GM03348 (cell line): ENCODE measurements at places on chromosomes 7 and 10.

DNA sequence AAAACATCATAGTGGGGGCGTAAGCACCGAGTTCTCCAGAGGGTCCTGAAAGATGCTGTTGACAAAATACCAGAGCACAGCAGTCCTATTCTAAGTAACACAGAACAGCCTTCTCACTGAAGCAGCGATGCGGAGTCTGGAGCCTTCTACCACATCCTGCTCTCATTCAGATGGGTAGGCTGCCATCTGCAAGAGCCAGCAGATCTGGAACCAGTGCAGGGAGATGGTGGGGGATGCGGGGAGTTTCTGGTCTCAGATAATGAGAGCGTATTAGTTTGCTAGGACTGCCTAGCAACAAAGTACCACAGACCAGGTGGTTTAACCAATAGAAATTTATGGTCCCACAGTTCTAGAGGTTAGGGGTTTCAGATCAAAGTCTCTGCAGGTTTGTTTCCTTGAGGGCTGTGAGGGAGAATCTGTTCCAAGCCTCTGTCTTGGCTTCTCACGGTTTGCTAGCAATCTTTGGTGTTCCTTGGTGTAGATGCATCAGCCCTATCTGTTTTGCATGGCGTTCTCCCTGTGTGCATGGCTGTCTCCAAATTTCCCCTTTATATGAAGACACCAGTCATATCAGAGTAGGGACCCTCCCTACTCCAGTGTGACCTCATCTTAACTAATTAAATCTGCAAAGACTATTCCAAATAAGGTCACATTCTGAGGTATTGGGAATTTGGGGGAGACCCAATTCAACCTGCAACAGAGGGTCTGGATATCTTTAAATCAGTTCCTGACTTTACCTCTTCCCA, 52.0 kb upstream of the STEAP1B start:
- DNase-seq = no peak

GRCh38 chr10:69871074-69871473, 69.4 kb downstream of the COL13A1 start:
- no peak for DNase-seq

- DNase-seq = no peak
Observed at GRCh38 chr7:75866114-75866488, 12.7 kb upstream of the RHBDD2 start.

- peak; percentile 68 for DNase-seq
Observed at GRCh38 chr7:42227936-42228591, 8.9 kb downstream of the GLI3 start.

- no peak for DNase-seq
Observed at GRCh38 chr10:69045441-69046300, 42.2 kb upstream of the SRGN start.

DNA sequence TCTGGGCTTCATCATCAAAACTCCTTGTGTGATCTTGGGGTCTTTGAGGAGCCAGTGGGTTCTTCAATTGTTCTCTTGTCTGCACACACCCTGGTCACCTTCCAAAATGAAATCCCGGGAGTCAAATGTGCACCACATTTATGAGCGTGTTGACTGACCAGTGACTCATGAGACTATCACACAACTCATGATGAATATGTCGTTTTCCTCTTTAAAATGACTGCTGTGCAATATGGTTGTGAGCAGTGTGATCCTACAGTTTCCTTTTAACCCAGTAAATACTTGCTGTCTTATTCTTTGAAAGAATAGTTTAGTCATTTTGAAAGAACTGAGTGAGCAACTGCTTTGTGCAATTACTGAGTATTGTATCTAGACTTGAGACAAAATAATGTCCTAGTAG, 149.2 kb downstream of the DYNC1I1 start:
- peak; percentile 15 for DNase-seq

DNA sequence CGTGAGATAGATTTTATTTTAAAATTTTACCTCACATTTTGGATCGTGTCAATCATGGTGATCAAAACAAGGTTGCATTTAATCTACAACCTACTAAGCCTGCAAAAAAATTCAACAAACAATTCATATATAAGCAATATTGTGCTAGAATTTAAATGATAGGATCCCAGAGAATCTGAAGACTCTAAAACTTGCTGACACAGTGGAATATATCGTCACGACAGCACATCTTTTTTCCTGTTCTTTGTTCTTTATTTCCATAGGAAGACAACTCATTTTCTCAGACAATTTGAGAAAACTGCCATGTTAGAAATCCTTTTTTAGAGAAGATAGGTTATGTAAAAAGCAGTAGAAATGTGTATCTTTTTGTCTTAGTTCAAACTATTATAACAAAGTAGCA, 820.2 kb upstream of the CELF2 start:
- no peak for DNase-seq

- DNase-seq = no peak
Observed at GRCh38 chr10:43076311-43076875, 476 bp upstream of the RET start.

DNA sequence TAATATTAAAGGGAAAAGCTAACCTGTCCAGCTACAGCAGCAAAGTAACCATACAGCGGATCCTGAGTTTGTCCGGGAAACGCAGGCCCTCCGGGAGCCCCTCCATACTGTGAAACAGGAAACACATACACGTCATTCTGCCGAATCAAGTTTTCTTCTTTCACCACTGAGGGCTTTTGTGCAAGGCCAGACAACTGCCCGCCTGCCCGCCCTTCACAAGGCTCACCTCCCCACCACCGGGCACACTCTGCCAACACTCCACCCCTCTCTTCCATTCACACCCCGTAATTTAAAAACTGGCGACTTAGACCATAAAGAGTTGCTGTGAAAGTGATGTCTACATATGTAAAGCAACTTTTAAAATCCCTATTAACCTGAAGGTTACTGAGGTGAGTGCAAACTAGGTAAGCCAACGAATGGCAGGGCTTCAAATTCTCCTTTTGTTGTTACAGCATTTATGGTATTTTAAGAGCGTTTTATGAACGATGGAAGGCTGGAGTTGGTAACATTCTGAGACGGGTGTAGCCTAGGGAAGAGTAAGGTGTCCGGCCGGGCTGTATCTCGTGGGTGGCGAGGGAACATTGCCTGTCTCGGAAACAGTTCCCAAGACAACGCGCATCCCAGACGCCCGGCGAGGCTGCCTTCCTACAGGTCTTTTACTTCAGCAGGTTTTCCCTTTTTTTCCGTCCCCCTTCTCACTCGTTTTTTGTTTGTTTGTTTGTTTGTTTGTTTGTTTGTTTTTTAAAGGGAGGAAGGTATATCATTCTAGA, 817 bp downstream of the SRI start:
- peak; percentile 57 for DNase-seq

- peak; percentile 41 for DNase-seq
Observed at GRCh38 chr10:19930936-19931893, 115.0 kb downstream of the PLXDC2 start.

DNA sequence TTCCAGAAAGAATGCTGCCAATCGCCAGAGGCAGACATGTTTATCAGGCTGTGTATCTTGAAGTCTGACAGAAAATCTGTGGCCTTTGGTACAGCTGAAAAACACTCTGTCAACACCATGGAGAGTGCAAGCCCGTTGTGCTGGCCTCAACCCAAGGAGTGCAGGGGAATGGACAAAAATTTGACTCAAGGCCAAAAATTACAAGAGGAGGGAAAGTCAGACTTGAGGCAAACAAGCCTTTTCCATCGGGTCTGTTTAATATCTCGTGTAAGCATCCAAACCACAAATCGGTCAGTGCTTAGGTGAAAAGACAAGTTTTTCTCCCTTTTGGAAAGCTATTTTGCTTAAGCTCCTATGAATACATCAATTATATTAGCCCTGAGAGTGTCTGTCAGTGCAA, 305.3 kb upstream of the NFE2L3 start:
- DNase-seq = peak; percentile 42

DNA sequence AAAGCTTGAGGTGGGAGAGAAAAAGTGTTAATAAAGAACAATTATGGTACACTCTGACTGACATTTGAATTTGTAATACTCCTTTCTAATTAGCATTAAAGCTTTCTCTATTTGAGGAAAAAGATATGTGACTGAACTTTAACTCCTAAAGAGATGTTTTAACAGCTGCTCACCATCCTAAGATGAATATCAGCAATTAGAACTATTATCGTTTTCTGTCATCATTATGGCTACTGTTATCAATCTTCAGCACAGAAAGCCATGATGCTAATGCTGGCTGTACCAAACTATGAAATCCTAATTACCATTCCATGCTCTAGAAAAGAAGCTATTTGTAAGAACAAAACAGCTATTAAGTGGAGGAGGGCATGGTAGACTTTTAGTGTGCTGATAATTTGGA, 228.8 kb upstream of the CSTF2T start:
- DNase-seq = no peak
